ENCODE measurements at places on chromosomes 12 and 14. TPM values are rescaled to one million over a fixed set of nuclear protein-coding genes. Genes with fewer than 3 reads are reported as not detected.

Gene MAP1LC3B2
- 1.4 TPM for total RNA-seq

Gene DDN
- 0.64 TPM for total RNA-seq

Gene GLIPR1L2
- 1.5 TPM for total RNA-seq

Gene NELL2
- 554 TPM for total RNA-seq

Gene TRHDE
- total RNA-seq = 31.1 TPM

Gene IGFBP6
- total RNA-seq = 5.5 TPM

Gene IL31
- not detected for total RNA-seq

Gene PTGDR
- total RNA-seq = 0.36 TPM

Gene GUCY2C
- 0.09 TPM for total RNA-seq

DNA sequence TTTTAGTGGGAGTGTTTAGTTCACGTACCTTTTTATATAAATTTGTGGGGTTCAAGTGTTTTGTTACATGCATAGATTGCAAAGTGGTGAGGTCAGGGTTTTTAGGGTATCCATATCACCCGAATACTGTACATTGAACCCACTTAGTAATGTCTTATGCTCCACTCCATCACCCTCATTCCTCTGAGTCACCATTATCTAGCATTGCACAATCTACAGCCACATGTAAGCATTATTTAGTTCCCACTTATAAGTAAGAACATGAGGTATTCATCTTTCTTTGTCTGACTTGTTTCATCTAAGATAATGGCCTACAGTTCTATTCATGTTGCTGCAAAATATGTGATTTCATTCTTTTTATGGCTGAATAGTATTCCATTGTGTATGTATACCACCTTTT, 583.7 kb upstream of the LRFN5 start:
- DNase-seq = no peak

GRCh38 chr14:76834241-76834661, 8.0 kb downstream of the LRRC74A start:
- no peak for DNase-seq

- no peak for DNase-seq
These were observed 432.9 kb downstream of the ZFP36L1 start for GRCh38 chr14:68359837-68360552.

GRCh38 chr14:91397965-91398591, 19.5 kb downstream of the CCDC88C start:
- no peak for DNase-seq

- DNase-seq = no peak
These were observed 93.9 kb downstream of the CALM1 start for GRCh38 chr14:90490720-90491050.

- no peak for DNase-seq
These were observed 24.4 kb downstream of the IRF2BPL start for GRCh38 chr14:77003960-77004710.

- no peak for DNase-seq
These were observed 58.5 kb downstream of the WNK1 start for GRCh38 chr12:810671-811415.

- no peak for DNase-seq
These were observed 158.6 kb downstream of the DICER1 start for GRCh38 chr14:94998685-94999084.

- no peak for DNase-seq
These were observed 8.4 kb upstream of the SALL2 start for GRCh38 chr14:21534576-21534975.

DNA sequence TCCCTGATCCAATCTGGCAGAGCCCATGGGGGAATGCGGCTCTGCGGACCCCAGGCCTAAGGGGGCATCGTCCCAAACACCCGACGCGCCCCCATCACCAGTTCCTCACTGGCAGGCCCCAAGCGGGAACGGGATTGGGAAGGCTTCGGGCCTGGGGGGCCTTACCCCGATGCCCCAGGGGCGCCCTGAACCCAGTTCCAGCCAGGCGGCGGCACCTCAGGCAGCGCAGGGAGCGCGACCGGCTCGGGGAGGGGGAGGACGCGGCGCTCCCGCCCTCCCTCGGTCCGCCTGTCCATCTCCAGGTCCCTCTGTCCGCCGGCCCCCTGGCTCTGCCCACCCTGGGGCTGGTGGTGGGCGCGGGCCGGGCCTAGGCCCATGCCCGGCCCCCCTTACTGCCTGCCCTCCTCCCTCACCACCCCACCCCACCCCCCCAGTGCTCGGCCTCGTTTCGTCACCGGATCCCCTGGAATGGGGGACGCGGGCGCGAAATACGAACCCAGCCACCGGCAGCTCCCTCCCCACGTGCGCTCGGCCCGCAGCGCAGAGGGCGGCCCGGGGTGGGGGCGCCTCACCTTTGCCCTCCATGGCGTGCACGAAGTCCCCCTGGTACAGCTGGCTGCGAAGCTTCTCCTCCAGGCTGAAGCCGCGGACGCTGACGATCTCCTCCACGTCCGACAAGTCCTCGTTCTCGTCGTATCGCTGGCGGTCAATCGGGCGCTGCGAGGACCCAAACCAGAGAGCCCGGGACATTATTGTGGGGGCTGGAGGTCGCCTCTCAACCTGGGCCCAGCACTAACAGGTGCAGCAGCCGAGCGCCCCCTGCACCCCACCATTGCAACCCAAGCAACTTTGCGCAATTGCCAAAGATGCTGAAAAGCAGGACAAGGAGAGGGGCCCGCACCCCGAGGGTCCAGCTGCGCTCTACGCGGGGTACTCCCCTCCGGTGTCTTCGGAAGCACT, 2.3 kb downstream of the KDM2B start:
- DNase-seq = peak; percentile 80

- DNase-seq = peak; percentile 33
These were observed 16.9 kb downstream of the PLEKHG7 start for GRCh38 chr12:92719674-92720073.

- no peak for DNase-seq
These were observed 120.5 kb downstream of the SLC25A47 start for GRCh38 chr14:100443603-100444002.

DNA sequence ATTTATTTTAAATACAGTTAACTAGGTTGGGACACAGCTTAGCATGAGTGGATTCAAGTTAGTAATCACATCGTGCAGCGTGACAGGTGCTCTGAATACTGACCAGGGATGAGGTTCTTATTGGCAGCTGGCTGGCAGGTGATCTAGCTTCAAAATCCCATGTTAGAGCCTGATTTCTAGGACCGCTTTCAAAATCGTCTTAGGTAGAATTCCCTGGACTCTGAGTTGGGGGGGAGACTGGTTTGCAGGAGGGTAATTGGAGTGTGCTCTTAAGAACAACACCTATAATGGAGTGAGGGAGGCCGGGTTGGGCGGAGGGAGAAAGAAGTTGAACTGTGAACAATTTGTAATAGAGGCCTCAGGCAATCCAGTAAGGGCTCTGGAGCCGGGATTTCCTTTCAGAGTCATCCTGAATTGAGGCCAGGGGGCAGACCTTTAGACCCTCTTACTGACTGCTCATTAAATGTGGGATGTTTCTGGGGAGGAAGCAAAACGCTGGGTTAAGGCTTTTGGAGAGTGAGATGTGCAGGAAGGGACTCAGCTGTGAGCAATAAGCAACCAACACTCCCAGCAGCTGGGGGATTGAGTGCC, 874 bp upstream of the YARS2 start:
- DNase-seq = no peak

All from cerebellum (tissue), 4 donors.